CD4-positive, alpha-beta T cell treated with Interleukin-2 at 100 ng/mL for 4 hours (primary cell): ENCODE measurements at places on chromosomes 1 and 21.
A peak's percentile ranks its signal among the peaks of the same experiment; 100 is the strongest.

GRCh38 chr1:61435226-61435625 is 289.7 kb downstream of the TM2D1 start:
- DNase-seq, result no peak

DNA sequence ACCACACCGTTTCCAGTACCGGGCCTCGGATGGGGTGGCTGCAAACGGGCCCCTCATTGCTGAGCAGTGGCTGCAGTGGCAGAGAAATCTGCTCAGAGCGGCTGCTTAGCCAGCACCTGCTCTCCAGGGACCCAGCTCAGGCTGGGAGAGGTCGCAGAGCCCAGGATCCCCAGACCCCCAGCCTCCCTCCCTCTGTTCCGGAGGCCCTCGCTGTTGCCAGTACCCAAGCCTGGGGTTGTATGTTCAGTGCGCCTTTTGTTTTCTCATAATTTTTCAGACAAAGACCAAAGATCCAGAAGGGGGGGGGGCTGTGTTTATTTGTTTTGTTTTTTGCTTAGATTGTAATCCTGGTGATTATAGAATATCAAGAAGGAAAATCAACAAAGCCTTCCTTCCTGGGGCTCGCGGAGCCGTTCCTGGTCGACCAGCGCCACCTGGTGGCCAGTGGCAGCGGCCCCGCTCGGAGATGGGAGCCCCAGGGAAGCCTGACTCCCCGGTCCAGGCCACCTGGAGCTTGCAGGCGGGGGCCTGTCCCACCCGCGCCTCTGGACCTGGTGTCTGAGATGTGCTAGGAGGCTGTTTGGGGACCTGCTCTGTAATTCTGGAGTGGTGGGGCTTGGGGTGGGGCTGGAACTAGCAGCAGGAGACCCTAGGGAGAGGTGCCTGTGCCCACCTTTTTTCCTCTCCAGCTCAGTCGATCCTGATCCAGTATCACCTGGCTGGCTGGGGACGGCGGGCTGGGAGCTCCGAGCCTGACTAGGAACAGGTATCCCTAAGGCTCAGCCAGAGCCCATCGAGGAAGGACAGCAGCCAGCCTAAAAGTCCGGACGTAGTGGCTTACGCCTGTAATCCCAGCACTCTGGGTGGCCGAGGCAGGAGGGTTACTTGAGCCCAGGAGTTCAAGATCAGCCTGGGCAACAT is 123.9 kb upstream of the VAMP3 start:
- peak; percentile 52 for DNase-seq

GRCh38 chr21:42216726-42217572 is 2.0 kb upstream of the ABCG1 start:
- DNase-seq, result no peak

GRCh38 chr1:49297783-49298182 is 521.1 kb upstream of the BEND5 start:
- DNase-seq, result no peak

DNA sequence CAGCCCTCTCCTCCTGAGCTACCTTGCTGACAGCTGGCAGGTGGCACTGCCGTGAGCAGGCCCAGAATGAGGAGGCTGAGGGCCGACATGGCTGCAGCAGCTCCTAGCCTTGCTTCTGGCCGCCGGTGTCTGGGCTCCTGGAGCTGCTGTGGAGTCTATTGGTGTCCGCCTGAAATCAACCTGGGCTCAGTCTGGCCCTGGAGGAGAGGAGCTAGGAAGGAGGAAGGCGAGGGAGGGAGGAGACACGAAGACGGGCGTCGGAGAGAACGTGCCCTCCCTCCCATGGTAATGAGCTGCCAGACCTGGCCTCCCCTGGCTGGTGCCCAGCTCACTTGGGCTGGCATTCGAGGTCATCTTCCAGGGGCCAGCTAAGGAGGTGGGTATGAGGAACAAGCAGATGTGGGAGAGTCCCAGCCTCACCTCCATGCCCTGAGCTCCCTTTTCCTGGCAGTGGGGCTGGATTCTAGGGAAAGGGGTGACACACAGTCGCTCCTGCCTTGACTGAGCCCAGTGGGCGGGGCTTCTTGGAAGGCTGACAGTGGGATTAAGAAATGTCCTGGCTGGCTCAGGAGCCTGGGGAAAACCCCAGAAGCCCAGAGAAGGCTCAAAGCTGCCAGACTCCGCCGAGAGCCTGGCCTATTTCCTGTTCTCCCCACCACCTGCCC is at the start of gene PDZK1IP1:
PDZK1IP1 (minus strand) TSS at position 193 of the 665 bp plus-strand sequence; CDS start at position 89, 104 bp downstream.
- DNase-seq, result no peak

DNA sequence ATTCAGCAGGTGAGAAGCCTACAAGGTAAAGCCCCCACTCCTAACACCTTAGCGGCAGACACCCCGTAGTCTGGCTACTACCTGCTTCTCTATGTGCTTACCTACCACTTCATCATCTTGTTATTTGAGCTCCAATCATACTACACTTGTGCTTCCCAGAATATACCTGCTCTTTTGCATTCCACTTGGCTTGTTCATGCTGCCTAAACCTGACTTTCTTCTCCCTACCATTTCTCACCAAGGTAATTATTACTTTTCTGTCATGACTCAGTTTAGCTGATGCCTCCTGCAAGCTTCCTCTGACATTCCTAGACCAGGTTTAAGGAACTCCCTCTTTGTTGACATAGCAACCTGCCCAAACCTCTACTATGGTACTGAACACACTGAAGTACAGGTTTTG is 495.6 kb upstream of the C1orf87 start:
- DNase-seq, result no peak

- no peak for DNase-seq
Observed at GRCh38 chr1:11438996-11439395, 40.0 kb upstream of the DISP3 start.

- DNase-seq, result no peak
Observed at GRCh38 chr1:200081151-200081968, 53.9 kb downstream of the NR5A2 start.

GRCh38 chr1:7236844-7237515 is 451.7 kb downstream of the CAMTA1 start:
- no peak for DNase-seq

- DNase-seq, result no peak
Observed at GRCh38 chr21:45607909-45608295, 35.6 kb upstream of the PCBP3 start.

GRCh38 chr21:45364468-45365185 is 40.3 kb upstream of the COL18A1 start:
- no peak for DNase-seq

GRCh38 chr1:202998836-202999750 is 8.1 kb upstream of the TMEM183A start:
- peak; percentile 79 for DNase-seq

- DNase-seq, result no peak
Observed at GRCh38 chr1:199264911-199265310, 626.1 kb downstream of the PTPRC start.

GRCh38 chr1:36458910-36459309 is 5.3 kb downstream of the MRPS15 start:
- DNase-seq, result peak; percentile 16

- DNase-seq, result no peak
Observed at GRCh38 chr1:64623750-64624191, 121.1 kb upstream of the RAVER2 start.

- no peak for DNase-seq
Observed at GRCh38 chr1:225691377-225691776, 38.5 kb upstream of the ENAH start.

DNA sequence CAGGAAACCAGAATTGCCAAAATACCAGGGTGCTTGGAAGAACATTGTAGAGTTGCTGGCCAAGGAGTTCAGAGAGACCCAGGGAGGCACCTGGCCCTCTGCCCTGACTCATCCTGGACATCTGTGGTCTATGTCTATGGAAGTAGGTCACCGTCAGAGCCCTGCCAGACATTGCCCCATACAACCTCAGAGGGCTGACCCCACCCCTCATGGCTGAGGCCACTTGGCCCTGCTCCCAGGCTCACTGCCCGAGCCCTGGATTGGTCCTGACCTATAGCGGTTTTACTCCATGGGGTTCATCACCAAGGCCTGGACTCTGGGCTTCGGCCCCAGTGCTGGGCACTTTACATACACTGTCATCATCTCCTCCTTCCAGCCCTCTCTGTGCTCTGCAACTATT is 233.1 kb downstream of the PTPRU start:
- no peak for DNase-seq

GRCh38 chr1:31931593-31932225 is 6.5 kb downstream of the PTP4A2 start:
- DNase-seq, result peak; percentile 52

DNA sequence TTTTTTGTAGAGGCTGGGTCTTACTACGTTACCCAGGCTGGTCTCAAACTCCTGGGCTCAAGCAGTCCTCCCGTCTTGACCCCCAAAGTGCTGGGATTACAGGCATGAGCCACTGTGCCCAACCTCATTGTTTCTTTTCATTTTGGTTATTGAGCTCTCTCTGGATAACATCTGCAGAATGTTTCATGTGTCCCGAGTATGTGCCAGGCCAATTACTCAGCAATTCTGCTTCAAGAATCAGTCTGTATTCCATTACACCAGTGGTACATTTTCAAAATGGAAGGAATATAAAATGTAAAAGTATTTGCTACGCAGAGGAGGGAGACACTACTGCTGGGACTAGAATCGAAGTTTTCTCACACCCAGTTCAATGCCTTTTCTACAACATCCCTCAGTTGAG is 1.7 kb upstream of the ELOA start:
- DNase-seq, result no peak

DNA sequence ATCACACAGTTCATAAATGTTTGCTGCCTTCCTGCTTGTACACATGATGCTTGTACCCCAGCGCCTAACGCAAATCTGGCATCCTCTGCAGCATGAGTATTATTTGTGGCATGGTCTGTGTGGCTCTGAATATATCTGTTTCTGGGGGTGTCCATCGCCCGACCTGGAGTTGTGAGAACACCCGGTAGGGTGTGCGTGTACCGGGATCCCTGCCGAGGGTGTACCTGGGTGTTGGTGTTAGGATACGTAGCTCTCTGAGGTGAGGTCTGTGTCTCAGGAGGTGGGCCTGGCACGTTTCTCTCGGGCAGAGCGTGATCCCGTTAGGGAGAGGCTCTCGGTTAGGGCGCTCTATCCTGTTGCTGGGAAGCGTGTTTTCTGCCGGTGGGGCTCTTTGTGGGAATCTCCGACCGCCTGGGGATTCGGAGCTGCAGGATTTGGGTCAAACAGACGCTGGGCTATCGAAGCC is 10.4 kb upstream of the CDC20 start:
- no peak for DNase-seq

GRCh38 chr1:227268943-227269342 is 49.3 kb downstream of the CDC42BPA start:
- no peak for DNase-seq

GRCh38 chr1:248055261-248055660 is 8.6 kb downstream of the OR2L3 start:
- DNase-seq, result no peak

DNA sequence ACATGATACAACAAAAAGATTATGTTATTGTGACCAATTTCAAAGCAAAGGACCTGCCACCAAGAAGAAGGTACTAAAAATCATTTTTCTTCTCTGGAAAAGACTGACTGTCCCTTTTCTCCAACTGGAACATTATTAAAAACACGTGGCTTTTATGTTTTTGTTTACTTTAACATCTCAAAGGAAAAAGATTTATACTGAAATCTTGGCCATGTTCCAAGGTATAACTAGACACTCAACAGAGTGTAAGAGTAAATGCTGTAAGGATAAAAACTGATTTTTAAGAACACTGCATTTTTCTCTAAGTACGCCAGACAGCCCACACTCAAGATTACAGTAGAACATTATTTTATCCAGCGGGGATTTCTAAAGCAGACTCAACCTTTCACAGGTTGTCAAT is 62.1 kb downstream of the BRWD1 start:
- no peak for DNase-seq

DNA sequence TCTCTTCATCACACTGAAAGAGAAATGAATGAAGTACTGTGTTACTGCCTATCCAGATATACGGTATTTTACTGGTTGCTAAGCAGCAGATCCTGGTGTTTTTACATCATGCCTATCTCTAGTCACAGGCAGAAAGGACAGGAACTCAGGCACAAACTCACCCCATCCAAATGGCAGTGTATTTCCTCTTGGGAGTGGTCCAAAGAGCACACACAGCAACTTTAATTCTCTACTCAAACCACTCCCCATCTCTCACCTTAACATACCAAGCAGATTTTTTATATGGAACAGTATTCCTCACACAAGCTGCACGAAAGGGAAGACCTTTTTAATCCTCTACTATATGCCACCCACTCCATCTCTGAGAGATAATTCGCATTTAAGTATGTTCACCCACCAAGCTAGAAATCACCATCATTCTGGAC is 27.3 kb downstream of the EIF4G3 start:
- no peak for DNase-seq

- DNase-seq, result no peak
Observed at GRCh38 chr1:214719207-214719606, 116.2 kb downstream of the CENPF start.

GRCh38 chr1:26096471-26096870 is 15.2 kb upstream of the PDIK1L start:
- DNase-seq, result no peak

DNA sequence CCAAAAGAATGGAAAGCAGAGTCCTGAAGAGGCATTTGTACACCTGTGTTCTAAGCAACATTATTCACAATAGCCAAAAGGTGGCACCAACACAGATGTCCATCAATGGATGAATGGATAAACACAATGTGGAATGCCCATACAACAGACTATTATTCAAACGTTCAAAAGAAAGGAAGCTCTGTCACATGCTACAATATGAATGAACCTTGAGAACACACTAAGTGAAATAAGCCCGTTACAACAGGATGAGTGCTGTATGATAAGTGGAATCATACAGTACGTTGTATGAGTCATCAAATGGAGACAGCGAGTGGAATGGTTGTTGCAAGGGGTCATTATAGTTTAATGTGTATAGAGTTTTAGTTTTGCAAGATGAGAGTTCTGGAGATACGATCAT is 80.1 kb downstream of the SH3BGR start:
- DNase-seq, result no peak

DNA sequence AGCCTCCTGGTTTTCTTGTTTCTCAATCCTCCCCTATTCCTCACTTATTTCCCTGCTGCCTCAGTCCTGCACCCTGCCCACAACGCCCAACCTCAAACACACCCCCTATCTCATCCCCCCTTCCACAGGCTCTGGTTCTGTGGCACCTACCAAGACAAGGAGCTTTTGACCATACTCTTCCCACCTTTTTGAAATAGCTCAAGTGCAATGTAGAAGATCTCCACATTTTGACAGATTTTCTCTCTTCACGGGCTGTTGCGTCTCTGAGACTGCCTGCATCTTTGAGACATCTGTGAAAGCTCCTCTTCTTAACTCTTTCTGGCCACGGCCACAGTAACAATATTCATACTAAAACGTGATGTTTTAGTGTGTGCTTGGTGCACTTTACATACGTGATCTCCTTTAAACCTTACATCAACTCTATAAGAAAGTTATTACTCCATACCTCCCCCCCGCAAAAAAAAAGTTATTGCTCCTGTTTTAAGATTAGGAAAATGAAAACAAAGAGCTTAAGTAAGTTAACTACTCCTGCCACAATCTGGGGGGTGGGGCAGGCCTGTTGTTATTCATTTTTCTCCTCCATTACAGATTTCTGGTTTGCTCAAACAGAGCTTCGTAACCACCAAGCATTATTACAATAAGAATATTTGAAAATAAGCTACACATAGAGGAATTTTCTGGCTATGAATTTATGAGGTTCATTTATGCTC is 1.8 kb upstream of the SERBP1 start:
- DNase-seq, result no peak

- no peak for DNase-seq
Observed at GRCh38 chr1:234295626-234296025, 77.6 kb upstream of the COA6 start.

- no peak for DNase-seq
Observed at GRCh38 chr1:116628448-116628847, 39.1 kb downstream of the IGSF3 start.

GRCh38 chr21:25708467-25709065 is 26.1 kb downstream of the ATP5PF start:
- peak; percentile 71 for DNase-seq
